ENCODE measurements at places on chromosomes 13 and 19. TPM values are rescaled to one million over a fixed set of nuclear protein-coding genes. Genes with fewer than 3 reads are reported as not detected.

The CGB8 gene
- total RNA-seq = not detected

The KIR2DL1 gene
- not detected for total RNA-seq

The TTYH1 gene
- total RNA-seq = 3.0 TPM

The MISP gene
- total RNA-seq = 0.11 TPM

The STK11 gene
- total RNA-seq = 73.2 TPM

The ZNF560 gene
- 5.7 TPM for total RNA-seq

The PDE4A gene
- total RNA-seq = 40.1 TPM

The GARIN5A gene
- total RNA-seq = 0.59 TPM

The KLK15 gene
- total RNA-seq = not detected

The RXFP2 gene
- total RNA-seq = not detected

Data from A673 (cell line).